ENCODE measurements at places on chromosomes 11 and 22.

- no peak for DNase-seq
Measured at GRCh38 chr22:19871845-19872778, 17.4 kb upstream of the GNB1L start.

DNA sequence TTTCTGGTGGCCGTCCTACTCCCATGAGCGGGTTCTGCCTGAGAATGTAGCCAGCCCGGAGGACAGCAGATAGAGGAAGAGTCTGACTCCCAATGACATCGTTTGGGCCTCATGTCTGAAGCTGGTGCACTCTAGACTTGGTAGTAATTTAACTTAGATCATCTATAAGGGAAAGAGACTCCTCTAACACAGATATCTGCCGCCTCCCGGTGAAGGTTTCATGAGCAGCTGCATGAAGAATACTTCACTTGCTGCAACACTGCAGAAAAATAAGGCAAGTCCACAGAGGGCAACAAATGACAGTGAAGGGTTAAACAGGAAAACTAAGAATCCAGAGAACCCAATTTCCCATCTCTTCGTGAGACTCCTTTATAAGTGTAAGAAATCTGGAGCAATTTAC lies 5.9 kb upstream of the ARL2 start:
- no peak for DNase-seq

- peak; percentile 68 for DNase-seq
Measured at GRCh38 chr11:129728581-129728980, 87.1 kb upstream of the TMEM45B start.

- peak; percentile 67 for DNase-seq
Measured at GRCh38 chr11:16804104-16804947, 65.9 kb downstream of the C11orf58 start.

DNA sequence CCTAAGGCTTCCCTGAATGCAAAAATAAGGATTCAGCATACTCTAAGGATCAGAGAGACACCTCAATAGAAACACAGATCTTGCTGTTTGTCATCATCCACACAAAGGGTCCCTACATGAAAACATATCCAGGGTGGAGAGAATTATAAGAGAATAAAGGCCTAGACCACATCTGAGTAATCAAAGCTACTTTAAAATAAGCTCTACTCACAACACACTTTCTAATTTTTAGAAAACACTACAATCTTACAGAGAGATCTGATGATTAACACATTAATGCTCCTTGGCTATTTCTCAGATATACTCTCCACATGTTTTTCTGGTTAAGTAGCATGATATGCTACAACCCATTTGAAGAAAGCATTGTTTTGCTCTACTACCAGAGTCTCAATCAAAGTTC lies 108.2 kb downstream of the ETS1 start:
- DNase-seq = no peak

DNA sequence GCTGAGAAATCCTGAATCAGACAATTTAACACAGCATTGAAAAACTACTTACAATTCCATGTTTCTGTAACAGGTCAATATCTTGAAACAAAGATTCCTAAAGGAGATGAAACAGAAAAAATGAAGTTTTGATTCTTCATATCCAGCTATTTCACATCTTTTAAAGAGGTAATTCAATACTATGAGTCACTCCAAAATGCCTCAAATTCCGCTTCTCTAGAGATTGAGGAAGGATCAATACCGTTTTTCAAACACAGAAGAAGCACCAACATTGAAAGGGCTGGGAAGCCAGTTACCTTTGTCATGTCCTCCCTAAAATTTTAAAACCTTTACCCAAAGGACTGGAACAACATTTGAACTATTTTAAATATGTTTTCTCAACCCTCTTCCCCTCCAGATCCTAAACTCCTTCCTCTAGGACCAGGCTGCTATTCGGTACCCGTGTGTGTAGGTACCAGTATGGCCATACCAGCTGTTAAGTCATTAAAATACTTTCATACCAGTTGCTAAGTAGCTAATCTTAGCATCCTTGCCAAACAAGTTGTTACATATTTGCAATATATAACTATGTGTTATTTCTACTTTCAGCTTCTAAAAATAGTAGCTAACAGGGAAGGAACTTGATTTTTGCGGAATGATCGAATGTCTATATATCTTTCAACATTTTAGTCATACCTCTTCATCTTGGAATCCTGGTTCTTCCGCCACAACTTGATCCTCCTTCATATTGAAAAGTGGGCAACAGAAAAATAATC lies 2.3 kb downstream of the DMC1 start:
- DNase-seq = peak; percentile 66

GRCh38 chr22:29821291-29822016 lies 16.6 kb downstream of the ASCC2 start:
- DNase-seq = peak; percentile 64

GRCh38 chr11:65643971-65644370 lies 6.1 kb downstream of the SIPA1 start:
- peak; percentile 47 for DNase-seq

DNA sequence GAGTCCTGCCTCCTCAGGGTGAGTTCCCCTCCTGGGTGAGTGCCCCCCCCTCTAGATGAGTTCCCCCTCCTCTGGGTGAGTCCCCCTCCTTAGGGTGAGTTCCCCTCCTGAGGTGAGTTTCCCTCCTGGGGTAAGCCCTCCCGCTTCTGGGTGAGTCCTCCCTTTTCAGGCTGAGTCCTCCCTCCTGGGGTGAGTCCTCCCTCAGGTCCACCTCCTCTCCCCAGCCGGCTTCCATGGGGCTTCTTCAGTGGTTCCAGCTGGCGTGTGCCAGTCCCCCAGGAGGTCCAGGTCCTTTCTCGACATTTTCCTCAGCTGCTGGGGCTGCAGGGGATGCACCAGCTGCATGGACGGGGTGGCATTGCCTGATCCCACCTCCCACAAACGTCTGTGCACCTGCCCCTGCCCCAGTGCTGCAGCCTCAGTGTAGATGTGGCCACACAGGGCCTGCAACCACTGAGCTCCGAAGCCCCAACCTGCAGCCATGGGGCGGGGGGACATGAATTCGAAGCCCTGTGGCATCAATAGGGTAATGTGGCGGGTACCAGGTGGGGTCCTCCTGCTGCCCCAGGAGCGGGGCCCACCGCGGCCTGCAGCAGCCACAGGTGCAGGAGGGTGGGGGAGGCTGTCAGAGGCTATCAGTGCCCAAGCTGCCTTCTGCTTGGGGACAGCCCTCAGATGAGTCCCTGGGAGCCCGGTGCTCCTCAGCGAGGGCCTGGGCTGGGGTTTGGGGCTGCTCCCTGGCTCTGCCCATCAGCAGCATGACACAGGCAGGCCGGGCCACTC lies 101.3 kb upstream of the FGF3 start:
- DNase-seq = no peak

GRCh38 chr11:69007975-69008381 lies 5.1 kb downstream of the MRGPRF start:
- DNase-seq = no peak

- no peak for DNase-seq
Measured at GRCh38 chr11:125944350-125945010, 1.4 kb upstream of the VSIG10L2 start.

DNA sequence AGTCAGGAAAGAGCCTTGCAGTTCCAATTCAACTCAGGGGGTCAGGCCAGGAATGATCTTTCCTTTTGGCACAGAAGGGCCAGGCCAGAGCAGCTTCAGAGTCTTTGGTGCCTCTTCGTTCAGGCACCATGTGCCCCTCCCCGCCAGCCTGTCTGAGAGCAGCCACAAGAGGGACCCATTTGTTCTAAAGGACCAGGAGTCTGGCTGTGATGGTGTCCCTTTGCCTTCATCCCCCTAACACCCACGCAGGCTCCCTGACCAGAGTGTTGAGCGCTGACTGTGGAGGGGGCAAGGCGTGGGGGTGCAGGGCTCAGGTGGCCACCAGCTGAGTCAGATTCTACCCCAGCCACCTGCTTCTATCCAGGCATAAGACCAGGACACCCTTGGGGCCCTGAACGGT lies 156.4 kb downstream of the TTC17 start:
- DNase-seq = no peak

GRCh38 chr11:116960930-116961329 lies 123.5 kb upstream of the APOA1 start:
- no peak for DNase-seq

DNA sequence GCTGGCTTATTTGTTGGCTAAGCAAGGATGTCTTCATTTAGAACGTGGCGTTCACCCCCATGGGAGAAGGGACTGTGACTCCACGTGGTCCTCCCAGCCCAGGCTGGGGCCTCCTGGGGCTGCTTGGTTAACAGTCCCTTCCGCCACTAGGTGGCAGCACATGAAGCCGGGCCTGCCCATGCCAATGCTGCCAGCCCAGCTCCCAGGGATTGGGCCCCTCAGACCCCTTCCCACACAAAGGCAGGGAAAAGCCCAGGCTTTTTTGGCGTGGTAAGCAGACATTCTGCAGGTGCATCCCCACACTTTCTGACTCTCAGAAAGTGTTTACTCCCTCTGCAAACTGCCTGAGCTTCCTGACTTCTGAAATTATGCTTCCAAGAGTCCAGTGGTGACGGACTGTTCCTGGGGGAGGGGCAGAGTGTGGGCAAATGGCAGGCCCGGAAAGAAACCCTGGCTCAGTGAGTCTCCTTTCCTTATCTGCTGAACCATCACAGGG lies 3.1 kb downstream of the CBX6 start:
- DNase-seq = peak; percentile 86

- DNase-seq = peak; percentile 83
Measured at GRCh38 chr11:4636962-4637661, at the start of gene OR51D1. Gene OR51D1 (plus strand): TSS chr11:4637477. CDS start chr11:4639791, 2,314 bp downstream.

DNA sequence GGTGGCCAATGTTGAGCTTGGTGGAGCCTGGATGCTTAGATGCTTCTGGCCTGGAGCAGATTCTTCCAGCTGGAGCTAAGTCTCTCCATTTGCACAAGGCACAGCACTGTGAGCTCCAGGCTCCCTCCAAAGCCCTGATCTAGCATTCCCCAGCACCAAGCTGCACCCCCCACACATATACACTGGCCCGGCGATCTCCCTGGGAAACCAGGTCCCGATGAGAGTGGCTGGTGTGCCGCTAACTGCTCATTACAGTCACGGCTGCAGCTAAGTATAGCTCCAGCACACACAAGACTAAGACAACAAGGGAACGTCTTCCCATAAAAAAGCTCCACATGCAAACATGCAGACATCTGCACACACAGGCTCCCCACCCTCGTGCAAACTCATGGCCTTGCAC lies 17.6 kb downstream of the KCNC1 start:
- no peak for DNase-seq

DNA sequence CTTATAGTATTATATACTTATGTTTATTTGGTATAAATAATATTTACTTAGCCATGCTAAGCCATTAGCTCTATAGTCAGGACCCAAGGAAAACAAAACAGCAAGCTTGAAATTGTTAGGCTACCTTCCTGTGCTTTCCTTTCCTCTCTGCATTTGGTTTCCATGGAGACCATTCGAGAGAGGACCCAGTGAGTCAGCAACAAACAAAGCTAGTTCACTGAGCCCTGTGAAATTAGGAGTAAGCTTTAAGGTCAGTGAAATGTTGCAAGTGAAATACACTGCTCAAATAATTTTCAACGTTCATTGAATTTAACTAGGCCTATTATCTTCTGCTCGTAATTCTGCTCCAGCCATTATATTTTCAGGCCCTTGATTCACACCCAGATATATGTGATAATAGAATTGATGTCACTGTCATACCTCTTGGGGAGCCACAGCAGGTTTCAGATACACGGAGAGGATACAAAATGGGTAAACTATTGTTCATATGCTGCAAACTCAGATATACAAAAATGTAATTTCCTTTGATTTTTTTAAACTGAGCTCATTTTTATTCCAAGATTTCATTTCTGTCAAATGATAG lies 9.1 kb upstream of the OR10D3 start:
- peak; percentile 70 for DNase-seq

GRCh38 chr11:36270701-36271100 lies 18.5 kb downstream of the COMMD9 start:
- DNase-seq = peak; percentile 59

DNA sequence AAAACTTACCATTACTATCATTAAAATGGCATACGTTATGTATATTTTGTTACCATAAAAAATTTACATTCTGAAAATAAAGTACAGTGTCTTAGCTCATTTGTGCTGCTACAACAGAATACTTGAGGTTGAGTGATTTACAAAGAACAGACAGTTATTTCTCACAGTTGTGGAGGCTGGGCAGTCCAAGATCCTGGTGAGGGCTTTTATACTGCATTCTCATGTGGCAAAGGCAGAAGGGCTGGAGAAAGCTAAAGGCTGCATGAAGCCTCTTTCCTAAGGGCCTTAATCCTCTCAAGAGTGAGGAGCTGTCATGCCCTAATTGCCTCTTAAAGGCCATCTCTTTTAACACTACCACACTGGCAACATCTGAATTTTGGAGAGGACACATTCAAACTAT lies 13.3 kb downstream of the GGTLC2 start:
- DNase-seq = no peak

GRCh38 chr22:26023104-26023775 lies 146.0 kb upstream of the SEZ6L start:
- no peak for DNase-seq

DNA sequence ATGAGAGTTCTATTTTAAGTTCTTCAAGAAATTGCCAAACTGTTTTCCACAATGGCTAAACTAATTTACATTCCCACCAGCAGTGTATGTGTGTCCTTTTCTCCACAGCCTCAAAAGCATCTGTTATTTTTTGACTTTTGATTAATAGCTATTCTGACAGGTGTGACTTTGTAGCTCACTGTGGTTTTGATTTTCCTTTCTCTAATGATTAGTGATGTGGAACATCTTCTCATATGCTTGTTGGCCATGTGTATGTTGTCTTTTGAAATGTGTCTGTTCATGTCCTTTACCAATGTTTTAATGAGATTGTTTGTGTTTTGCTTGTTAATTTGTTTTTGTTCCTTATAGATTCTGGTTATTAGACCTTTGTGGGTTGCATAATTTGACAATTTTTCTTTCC lies 18.0 kb upstream of the RAB38 start:
- DNase-seq = no peak

DNA sequence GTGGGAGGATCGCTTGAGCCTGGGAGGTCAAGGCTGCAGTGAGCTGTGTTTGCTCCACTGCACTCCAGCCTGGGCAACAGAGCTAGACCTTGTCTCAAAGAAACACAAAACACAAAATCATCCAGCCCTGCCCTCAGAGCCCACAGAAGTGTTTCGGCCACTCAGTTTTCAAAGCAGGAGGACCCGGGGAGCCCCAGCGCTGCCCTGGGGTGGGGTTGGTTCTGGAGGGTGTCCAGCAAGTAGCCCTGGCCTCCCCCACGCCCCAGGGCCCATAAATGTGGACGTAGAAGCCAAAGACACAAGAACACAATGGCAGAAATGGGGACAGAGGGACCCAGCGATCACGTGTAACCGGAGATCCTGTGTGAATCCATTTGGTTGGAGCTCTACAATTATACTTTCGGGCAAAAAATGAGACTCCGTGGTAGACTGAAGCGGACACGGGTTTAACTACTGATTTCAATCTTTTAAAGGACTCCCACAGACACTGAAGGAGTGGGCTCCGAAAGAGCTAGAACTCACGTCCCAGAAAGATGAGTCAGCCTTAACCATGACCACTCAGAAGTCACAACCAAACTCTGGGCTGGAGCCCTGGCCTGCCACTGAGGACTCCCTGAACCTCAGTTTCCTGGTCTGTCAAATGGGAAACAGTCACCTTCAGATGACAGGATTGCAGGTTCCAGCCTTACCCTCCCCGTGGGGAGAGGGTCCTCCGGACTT lies 9.0 kb upstream of the CYTH4 start:
- DNase-seq = no peak

GRCh38 chr11:113779496-113779895 lies at the start of gene CLDN25:
Gene CLDN25 (plus strand): TSS chr11:113779796. CDS start chr11:113779796, 0 bp downstream.
- no peak for DNase-seq
